ENCODE measurements at places on chromosomes 11 and 22.

DNA sequence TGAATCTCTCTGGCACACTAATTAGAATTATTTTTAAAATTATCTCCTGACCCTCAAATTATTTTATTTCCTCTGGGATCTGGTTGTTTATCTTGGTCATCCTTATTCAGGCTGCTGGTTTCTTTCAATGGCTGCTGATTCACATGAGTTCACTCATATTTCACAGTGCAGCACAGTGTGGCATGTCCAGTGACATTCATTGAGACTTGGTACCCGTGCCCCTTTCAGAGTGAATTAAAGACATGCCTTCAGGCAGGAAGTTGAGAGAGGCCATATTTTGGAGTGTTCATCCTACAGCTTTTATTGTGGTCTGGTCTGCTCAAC is 13.5 kb downstream of the DCPS start:
- DNase-seq, result no peak

DNA sequence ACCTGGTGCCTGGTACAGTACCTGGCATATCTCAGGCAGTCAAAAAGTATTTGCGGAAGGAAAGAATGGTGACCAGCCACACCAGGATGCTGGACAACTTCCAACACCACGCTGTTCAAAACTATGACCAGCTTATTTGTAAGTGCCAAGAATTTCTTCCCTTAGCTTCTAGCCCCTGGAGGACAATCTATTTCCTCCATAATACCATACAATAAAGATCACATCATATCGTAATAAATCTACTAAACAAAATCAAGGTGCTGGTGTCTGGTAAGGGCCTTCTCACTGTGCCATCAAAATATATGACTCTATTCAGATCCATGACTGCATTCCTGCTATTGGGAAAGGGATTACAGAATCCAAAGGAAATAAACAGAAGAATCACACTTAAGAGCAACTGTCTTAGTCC is 51.5 kb downstream of the ALG9 start:
- no peak for DNase-seq

DNA sequence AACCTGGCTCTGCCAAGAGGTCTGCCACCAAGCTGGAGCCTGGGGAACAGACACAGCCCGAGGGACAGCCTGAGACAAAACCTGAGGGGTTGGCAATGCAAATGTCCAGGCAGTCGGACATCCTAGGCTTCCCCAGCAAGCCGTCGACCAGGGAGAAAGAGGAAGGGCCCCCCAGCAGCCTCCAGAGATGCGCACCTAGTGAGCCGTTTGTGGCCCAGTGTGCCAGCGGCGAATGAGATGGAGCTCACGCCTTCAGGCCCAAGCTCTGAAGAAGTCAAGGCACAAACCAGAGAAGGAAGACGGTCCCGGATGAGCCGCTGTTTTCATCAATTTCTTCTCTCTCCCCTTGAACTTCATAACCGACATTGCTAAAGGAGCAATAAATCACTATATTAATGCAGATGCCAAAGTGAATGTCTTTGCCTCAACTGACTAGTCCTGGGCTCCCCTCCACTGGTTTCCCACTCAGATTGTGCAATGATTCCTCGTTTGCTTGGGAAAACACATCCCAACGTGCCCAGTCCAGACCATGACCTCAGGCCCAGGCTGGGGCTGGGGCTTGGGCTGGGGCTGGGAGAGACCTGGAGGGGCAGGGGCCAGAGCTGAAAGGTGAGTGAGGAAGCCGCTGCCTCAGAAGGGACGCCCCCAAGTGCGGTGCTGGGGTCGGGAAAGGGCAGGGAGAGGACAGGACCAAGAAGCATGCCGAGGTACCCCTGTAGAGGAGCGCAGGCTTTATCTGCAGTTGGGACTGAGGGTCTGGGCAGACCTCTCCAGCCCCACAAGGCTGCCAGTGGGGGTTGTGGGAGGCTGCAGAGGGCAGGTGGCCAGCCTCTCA is 3.5 kb upstream of the DGCR2 start:
- DNase-seq, result no peak

DNA sequence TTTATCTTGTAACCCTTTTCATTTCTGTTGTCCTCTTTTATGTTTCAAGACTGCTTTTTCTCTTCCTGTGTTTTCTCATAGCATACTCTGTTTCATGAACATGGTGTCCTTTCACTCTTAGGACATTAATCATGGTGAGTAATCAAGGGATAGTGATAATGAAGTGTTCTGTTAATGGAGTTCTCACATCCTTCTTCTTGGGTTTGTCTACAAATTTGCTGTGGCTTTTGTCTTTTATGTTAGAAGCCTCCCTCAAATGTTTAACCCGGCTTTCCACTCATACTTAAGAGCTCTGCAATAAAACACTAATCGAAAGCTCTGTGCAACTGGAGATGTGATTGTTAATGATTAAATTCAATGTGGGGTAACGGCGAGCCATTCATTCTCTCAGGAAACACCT is 593.6 kb downstream of the NELL1 start:
- DNase-seq, result no peak

DNA sequence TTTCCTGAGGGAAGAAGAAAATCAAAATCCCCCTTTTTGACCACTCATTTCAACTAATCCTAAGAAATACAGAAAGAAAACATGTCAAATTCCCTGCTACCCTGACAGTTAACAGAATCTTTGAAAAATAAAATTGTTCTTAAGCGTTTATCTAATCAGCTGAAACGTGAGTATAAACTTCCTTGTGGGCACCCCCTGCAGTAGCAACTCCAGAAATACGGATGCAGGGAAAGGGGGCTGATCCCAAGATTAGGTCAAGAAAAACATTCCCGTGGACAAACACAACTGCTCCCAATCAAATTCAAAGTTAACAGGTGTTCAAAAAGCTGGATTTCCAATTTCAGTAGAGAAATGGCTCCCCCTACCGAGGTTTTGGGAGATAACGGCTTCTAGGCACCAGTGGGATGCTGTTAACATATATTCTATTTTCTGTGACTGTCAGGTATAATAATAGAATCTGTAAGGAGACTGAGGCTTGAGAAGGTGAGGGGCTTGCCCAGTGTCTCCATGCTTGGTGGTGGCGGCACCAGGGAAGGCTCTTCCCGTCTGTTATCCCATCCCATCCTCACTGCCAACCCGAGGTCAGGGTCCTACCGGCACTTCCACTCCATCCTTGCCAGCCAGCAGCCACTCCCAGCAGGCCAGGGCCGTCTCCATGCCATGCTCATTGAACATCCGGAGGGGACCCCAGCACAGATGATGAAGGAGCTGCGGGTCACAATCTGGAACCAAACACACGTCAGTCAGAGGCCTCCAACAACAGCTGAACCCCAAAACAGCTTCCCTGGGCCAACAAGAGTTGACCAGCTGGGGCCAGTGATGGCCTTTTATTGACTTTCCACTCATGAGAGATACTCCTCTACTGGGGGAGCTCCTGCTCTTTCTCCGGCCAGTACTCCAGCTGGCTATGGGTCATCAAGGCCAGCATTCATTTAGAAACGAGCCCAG is 32.0 kb upstream of the SERPIND1 start:
- DNase-seq, result no peak

- no peak for DNase-seq
These were observed 114.2 kb downstream of the EFCAB6 start for GRCh38 chr22:43697894-43698293.

GRCh38 chr11:68071281-68072048 is 32.6 kb downstream of the TCIRG1 start:
- DNase-seq, result no peak

DNA sequence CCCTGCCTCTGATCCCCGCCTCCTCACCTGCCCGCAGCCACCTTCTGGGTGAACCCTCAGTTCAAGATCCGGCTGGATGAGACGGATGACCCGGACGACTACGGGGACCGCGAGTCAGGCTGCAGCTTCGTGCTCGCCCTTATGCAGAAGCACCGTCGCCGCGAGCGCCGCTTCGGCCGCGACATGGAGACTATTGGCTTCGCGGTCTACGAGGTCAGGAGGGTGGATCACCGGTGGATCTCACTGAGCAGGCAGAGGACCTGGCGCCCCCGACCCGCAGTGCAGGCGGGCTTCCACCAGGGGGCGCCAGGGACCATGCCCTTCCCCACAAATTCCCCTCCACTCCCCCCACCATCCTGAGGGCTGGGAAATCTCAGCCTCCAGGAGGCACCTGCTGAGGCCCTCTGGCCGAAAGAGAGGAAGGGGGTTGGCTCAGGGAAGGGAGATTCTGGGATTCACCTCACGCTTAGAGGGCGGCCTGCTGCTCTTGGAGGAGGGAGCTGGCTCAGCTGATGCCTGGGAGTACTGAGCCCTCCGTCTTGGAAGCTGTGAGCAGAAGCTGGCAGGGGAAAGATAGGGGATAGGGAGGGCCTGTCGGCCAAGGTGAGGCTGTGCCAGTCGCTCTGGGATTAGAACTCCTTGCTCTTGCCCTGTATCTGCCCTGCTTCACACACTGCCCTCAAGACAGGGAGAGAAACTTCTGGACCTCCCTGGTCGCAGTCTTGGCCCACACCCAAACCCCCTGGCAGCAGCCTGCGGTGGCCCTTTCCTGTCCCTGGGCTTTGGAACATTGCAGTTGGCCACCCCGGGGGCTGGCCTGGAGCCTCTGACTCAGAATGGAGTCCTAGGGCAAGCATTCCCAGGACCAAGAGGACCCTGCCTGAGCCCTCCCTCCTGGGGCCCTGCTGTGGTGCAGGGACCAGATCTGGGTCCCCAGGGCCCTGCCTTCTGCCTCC is 23.2 kb downstream of the CAPN1 start:
- peak; percentile 26 for DNase-seq

GRCh38 chr11:6833356-6833755 is 12.1 kb upstream of the OR10A5 start:
- no peak for DNase-seq

DNA sequence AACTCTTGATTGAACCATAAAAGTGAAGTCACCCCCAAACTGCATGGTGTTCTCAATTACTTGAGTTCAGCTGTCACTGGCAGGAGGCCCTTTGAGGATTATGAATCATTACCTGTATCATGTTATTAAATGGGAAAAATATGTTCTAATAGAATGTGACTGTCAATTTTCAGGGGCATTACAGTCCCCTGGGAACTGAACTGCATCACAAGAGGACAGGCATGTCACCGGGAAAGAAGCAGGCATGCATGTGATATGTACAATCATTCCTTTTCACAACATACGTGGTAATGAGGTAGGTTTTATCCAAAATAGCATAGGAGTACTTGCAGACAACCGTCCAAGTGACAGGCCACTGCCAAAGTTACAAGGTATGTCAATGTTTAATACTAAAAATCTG is 165.8 kb downstream of the MAML2 start:
- DNase-seq, result no peak

GRCh38 chr11:35365961-35366360 is 53.4 kb downstream of the SLC1A2 start:
- no peak for DNase-seq

GRCh38 chr11:1744891-1745700 is 5.3 kb downstream of the IFITM10 start:
- no peak for DNase-seq

GRCh38 chr11:80529726-80530125 is 1088.9 kb upstream of the TENM4 start:
- no peak for DNase-seq

- DNase-seq, result no peak
These were observed 9.4 kb upstream of the LGR4 start for GRCh38 chr11:27481992-27482391.

DNA sequence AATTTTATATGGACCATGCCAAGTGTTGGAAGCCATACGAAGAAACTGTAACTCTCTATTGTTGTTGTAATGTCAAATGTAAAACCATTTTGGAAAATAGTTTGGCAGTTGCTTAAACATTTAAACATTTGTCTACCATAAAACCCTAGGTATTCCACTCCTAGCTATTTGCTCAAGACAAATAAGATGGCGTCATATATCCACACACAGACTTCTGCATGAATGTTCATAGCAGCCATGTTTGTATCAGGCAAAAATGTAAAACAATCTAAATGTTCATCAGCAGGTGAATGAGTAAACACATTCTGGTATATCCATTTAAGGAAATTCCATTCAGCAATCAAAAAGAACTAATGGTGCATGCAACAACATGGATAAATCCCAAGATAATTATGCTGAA is 27.9 kb downstream of the OR9I1 start:
- no peak for DNase-seq

GRCh38 chr11:60766547-60766946 is 9.9 kb downstream of the MS4A15 start:
- DNase-seq, result no peak

- DNase-seq, result no peak
These were observed 25.8 kb downstream of the ADAMTS8 start for GRCh38 chr11:130402570-130402969.

GRCh38 chr11:132101881-132102280 is 731.5 kb downstream of the NTM start:
- no peak for DNase-seq

DNA sequence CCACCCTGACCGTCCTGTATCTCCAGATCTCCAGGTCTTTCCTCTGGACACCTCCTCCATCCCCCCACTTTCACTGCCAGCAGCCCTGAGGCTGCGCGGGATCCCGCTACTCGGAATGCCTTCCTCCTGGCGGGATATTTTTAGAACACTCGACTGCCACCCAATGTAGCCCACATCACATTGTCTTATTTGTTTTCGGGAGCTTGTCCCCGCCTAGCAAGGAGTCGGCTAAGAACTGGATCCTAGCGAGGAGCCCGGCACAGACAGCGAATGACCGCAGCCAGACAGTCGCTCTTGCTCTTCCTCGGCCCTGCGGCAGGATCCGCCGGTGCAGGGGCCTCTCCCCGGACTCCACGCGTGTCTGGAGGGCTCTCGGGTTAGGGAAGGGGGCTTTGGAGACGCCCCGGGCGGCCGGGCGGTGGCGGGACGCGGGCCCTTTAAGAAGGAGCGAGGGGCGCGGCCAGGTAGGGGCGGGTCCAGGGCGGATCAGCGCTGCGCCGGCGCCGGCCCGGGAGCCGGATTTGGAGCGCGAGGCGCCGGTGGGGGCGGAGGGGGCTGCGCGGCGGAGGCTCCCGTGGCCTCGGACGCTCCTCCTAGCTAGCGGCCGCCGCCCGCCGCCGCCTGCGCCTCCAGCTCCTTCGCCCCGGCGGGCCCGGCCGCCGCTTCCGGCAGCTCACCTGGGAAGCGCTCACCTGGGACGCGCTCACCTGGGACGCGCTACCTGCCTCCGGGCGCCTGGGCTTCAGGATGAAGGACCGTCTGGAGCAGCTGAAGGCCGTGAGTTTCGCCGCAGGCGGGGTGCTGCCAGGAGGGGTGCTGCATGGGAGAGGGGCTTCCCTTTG is at the start of gene STX3:
STX3 (plus strand) TSS at position 518 of the 842 bp plus-strand sequence; CDS start at position 748, 230 bp downstream.
- DNase-seq, result peak; percentile 37

DNA sequence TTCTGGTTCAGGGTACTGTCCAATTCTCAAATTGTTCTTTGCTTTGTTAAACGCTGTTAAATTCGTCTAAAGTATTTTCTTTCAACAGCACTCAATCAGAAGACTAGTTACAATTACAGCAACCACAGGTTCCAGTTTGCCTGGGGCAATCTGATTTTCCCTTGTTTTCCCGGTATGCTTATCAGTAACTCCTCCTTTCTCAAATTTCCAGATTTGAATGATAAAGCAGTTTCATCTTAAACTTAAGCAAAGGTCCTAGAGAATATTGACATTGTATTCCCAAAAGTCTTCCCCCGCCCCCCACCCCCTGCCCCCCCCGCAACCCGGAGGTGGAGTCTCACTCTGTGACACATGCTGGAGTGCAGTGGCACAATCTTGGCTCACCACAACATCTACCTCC is 10.5 kb upstream of the USP28 start:
- DNase-seq, result no peak

Data from stimulated activated CD8-positive, alpha-beta memory T cell treated with anti-CD3 and anti-CD28 coated beads, Interleukin-7, amount 100 ng/mL, for 24 hours (primary cell).